Tibial artery (tissue), 4 donors: ENCODE measurements at places on chromosomes 7 and 10.
A peak's percentile ranks its signal among the peaks of the same experiment; 100 is the strongest.

DNA sequence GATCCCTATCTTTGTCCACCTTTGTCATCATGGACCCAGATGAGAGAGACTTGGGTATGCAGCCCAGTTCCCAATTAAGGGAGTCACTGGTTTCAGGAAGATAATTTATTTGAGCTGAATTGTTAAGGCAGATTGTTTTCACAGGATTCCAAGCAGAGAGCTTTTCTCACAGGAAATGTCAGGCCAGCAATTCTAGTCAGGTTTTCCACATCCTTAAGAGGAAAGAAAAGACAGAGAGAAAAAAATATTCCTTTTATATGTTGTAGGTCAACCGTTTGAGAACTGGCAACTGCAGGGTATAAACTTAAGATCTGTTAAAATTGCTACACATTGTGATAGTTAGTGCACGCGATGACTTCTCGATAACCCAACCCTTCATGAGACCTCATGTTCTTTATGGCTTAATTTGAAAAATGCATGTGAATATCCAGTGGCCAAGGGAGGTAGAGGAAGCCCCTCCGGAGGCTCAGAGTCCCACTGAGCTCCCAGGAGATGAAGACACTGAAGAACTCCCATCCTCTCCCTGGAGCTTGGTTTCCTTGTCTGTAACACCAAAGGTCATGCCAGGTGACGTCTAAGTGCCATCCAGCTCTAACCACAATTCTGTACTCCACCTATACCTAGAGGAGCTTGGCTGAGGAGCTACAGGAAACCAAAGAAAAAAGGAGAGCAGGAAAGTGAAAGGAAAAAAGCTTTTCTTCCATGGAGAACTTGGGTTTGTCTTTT is 45.6 kb downstream of the MINDY4 start:
- peak; percentile 34 for DNase-seq

- DNase-seq: no peak
Measured at GRCh38 chr10:71205468-71205867, 6.9 kb upstream of the UNC5B start.

DNA sequence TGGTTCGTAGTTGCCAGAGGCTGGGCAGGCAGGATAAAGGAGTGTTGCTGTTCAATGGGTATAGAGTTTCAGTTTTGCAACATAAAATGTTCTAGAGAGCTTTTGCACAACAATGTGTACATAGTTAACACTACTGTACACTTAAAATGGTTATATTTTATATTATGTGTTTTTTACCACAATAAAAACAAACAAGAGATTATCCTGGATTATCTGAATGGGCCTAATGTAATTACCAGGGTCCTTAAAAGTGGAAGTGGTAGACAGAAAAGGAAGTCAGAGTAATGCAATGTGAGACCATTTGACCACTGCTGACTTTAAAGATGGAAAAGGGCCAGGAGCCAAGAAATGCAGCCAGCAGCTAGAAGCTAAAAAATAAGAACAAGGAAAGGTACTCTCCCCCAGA is 159.7 kb downstream of the SGMS1 start:
- DNase-seq: no peak

GRCh38 chr7:149070372-149071125 is 20.0 kb downstream of the ZNF786 start:
- DNase-seq: no peak

DNA sequence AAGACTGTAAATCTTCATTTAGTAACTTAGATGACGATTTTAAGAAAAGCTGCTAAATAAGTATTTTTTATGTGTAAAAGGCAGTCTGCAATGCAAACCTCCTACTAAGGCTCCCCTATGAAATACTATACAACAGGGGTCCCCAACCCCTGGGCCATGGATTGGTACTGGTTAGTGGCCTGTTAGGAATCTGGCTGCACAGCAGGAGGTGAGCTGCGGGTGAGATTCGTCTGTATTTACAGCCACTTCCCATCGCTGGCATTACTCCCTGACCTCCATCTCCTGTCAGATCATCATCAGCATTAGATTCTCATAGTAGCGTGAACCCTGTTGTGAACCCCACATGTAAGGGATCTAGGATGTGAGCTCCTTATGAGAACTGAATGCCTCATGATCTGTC is 580.4 kb downstream of the MAGI2 start:
- DNase-seq: no peak

- no peak for DNase-seq
Measured at GRCh38 chr7:83655951-83656556, 7.1 kb upstream of the SEMA3E start.

DNA sequence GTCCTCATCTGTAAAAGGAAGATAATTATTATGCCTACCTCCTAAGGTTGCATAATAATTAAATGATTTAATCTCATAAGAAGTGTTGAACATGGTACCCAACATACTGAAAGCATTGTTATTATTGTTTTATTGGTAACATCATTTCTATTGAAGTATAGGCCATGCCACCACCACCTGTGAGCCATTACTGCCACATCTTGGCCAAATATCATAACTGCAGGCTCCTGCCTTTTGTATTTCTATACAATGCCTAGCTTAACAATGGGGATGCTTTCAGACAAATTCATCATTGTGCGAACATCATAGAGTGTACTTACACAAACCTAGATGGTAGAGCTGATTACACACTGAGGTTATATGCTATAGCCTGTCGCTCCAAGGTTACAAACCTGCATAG is 61.1 kb upstream of the NPSR1 start:
- DNase-seq: no peak

GRCh38 chr10:21421016-21421415 is 104.5 kb downstream of the SKIDA1 start:
- no peak for DNase-seq

- no peak for DNase-seq
Measured at GRCh38 chr7:69703099-69703498, 104.8 kb downstream of the AUTS2 start.

DNA sequence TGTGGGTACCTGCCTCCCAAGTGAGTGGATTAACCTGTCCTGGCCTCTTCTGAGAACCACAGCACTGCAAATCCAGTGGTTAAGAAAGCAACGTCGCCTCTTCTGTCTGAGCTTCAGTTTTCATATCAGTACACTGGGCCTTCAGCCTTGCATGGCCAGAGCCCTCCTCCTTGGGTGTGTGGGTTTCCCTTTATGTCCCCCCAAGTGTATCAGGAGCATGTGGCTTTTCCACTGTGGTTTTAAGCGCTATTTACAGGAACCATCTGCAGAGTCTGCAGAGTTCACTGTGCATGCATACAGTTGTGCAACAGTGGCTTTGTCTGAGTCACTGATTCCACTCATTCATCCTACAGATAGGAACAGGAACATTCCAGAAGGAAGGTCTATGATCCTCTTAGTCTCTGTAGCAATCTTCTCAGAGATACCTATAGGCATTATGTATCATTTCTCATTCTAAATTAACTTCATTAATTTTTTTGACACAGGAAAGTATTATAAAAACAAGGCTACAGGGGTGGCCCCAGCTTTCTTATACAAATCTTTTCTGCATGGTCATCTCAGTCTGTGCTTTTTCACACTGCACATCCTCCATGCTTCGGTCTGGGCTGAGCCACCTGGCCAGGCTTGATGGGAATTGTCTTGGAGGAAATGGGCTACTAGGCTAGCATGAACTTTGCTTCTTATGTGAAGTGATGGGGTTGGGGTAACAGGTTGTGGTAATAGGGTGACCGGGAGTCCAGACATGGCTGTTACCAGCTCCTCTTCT is 17.1 kb downstream of the MBL2 start:
- DNase-seq: no peak

GRCh38 chr7:31882187-31882586 is 188.0 kb downstream of the PDE1C start:
- peak; percentile 87 for DNase-seq

GRCh38 chr10:86165666-86166065 is 200.9 kb downstream of the GRID1 start:
- peak; percentile 37 for DNase-seq

- no peak for DNase-seq
Measured at GRCh38 chr7:37349979-37350590, 98.6 kb downstream of the ELMO1 start.

DNA sequence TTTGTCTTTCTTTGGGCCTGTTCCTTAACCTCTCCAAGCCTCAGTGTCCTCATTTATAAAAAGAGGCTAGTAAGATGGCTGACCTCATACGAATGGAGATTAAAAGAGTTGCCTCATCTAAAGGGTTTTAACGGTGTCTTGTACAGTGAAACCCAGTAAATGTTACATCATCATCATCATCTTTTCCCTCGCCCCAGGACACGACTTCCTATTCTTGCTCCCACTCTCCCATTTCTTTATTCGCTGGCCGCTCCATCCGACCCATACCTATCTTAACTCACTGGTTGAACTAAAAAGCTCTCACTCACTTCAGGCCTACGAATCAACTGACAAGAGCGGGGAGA is 554 bp downstream of the FRA10AC1 start:
- peak; percentile 36 for DNase-seq

DNA sequence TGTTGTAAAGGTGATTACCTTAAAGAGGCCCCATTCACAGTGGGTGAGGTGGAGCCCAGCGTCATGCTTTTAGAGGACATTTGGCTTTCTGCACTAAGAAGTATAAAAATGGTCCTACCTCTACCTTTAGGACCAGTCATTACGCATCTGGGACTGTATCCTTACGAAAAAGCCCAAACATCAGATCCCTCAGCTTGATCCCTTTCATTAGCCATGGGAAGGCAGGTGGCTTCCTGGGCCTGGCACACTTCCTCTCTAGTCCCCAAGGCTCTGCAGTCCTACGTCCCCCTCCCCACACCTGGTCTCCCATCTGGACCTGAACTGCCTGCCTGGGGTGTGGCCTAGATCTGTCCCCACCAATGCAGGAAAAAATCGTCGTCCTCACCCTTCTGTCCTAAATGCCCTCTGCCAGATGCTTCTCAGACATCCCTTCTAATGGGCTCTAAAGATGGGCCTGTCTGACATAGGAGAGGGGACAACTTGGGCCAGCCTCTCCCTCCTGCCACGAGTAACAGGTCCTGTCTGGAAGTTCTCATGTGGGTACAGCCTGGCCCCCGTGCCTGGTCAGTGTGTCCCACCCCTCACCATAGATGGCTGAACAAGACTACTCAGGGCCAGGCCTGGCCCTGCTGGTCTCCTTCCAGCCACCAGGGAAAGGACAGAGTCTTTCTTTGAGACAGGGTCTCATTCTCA is 11.8 kb upstream of the SLC18A3 start:
- DNase-seq: peak; percentile 46

- DNase-seq: no peak
Measured at GRCh38 chr10:52390388-52390787, 76.3 kb downstream of the DKK1 start.

GRCh38 chr10:24891823-24892222 is 60.6 kb downstream of the PRTFDC1 start:
- DNase-seq: no peak

DNA sequence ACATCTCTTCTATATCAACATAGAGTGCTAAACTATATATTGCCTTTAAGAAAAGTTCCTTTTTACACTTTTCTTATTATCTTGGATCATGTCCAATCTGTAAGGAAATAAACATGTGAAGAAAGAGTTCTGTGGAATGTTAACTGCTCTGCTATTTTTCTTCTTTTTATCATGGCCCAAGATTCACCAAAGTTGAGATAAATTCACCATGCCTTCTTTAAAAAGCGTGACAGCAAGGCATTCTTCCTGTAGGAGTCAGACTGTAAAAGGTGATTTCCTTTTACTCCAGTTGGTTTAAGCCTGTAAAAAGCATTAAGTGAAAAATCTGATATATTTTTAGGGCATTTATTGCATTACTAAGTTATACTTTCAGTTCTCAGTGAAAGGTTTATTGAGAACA is 165.7 kb upstream of the FZD1 start:
- DNase-seq: no peak

DNA sequence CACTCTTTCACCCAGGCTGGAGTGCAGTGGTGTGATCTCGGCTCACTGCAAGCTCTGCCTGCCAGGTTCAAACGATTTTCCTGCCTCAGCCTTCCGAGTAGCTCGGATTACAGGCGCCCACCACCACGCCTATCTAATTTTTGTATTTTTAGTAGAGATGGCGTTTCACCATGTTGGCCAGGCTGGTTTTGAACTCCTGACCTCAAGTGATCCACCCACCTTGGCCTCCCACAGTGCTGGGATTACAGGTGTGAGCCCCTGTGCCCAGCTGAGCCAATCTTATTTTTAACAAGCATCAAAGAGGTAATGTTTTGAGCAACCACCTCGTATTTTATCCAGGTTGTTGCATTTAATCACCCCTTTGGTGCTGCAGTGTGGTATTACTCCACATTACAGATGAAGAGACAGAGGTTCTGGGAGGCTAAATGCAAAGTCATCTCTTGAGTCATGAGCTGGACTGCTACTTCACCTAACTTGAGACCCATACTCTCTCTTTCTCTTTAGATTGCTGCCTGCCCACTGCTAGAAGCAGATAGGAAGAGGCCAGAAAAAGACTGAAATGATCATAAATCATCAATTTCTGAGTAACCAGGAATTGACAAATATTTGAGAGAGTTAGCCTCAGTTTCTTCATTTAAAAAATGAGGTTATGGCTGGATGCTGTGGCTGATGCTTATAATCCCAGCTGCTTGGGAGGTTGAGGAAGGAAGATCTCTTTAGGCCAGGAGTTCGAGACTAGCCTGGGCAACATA is 116.2 kb downstream of the CAMK1D start:
- no peak for DNase-seq

- no peak for DNase-seq
Measured at GRCh38 chr10:22727663-22728062, 13.3 kb upstream of the PIP4K2A start.

GRCh38 chr7:106964466-106964865 is 80.0 kb upstream of the PRKAR2B start:
- DNase-seq: no peak

DNA sequence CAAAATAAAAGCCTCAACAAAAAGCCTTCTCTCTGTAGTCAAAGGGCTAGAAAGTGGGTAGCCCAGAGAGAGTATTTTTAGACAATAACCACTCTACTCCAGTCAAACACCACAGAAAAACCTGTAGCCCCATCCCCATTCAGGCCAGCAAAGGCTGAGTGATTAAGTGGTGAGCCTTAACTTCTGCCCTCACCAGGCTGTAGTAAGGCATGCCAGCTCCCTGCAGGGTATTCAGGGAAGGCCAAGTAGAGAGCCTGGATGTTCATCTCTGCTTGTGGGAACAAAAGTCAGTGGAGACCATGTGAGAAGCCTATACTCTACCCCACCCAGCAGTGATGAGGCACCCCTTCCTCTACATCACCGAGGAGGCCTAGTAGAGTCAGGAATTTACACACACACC is 51.2 kb downstream of the HIF1AN start:
- no peak for DNase-seq

- DNase-seq: no peak
Measured at GRCh38 chr7:82032901-82033300, 263.1 kb upstream of the HGF start.

- DNase-seq: no peak
Measured at GRCh38 chr7:20114468-20114867, 102.7 kb downstream of the MACC1 start.

DNA sequence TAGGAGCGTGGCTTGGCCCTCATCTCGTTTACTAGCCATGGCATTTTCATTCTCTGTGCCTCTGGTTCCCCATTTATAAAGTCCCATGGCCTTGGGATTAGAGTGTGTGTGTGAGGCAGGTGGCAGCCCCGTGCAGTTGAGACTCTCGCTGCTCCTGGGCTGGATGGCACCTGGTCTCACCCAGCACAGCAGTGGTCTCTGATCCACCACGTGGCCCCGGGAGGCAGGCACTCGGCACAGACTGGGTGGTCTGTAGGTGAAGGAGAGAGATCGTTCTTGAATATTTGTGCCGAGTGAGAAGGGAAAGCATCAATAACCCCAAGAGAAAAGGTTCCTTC is 50.4 kb downstream of the CALML3 start:
- DNase-seq: no peak
